GM10248 (cell line): ENCODE measurements at places on chromosomes 2 and 18.
A peak's percentile ranks its signal among the peaks of the same experiment; 100 is the strongest.

DNA sequence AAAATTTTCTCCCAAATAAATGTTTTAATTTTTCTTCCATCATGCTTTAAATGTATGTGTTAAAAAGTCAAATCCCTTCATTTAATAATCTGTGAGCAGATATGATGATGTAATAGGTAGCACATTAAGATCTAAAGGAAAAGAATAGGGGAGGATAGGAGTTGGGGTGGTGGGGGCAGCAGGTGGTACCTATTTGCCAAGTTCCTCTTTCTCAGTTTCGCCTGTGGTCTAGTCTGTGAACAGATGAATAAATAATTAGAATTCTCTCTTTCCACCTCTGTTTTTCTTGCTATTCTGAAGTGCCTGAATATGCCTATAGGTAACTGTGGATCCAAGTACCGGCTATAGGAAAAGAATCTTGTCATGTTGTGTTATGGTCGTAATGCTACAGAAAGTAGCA lies 152.5 kb downstream of the NRXN1 start:
- no peak for DNase-seq

- DNase-seq: no peak
Observed at GRCh38 chr2:228268301-228268700, 86.8 kb upstream of the SPHKAP start.

GRCh38 chr2:179938026-179938425 lies 69.1 kb downstream of the CWC22 start:
- DNase-seq: no peak

DNA sequence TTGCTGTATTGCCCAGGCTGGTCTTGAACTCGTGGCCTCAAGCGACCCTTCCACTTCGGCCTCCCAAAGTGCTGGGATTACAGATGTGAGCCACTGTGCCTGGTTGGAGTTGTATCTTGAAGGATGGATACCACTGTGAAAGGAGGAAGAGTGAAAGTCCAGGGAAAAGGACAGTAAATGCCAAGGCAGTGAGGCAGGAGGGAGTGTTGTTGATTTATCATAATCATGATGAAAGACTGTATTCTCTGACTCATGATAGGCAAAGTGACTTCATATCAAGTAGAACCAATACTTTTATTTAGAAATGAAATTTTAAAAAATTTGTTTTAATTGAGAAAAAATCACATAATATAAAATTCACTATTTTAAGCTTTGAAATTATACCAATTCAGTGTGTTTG lies 162.3 kb downstream of the ARHGAP28 start:
- DNase-seq: no peak

DNA sequence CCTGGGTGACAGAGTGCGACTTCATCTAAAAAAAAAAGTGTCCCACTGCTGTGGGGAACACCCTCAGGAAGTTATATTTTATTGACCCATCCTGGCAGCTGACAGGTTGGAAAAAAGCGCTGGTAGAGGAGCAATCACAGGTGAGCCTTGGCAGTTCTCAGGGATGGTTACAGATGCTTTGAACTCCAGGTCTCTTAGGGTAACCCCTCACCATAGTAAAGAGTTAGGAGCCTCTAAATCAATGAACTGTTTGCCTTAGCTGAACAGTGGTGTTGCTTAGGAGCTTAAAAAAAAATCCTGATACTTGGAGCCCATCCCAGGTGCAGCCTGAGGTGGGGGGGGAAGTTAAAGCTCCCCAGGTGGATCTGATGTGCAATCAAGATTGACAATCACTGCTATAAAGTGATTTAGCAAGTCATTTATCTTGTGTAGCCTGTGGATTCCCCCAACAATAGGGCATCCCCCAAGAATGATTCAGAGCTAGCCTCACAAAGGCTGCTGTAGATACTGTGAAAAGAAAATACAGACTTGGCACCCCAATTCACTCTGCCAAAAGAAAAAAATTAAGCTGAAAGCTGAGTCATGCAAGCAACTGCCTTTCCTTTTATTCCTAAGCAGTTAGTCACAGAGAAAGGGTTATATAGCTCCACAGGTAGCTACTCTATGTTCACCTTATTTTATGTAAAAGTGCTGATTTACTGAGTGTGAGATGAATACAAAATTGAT lies 14.8 kb downstream of the SLC16A14 start:
- DNase-seq: no peak

- DNase-seq: no peak
Observed at GRCh38 chr18:38362286-38362792, 796.7 kb upstream of the CELF4 start.

DNA sequence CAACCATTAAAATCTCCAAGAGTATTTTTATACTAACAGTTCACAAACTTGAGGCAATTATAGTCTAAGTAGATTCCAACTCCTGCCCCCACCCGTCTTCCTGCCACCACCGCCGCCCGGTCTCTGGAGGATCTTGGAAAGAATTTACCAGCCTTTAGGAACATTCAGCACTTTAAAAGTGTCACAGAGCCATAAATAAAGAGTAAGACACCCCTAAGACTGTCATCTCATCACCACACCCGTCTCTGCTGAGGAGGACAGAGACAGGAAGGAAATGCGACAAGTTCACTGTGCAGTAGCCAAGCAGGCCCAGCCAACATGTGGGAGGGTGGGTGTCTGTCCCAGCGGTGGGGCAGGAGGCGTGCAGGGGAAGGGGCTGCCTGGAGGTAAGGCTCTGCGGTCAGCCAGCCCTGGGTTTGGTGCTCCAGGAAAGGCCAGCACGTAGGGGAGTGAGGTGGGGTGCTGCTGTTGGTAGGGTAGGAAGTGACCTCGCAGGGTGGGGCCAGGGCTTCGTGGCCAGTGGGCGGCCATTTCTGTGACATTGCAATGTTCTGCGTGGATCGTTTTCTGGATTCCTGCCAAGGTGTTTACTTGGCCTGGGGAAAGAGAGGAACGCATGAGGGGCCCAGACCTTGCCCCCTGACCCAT lies 111.6 kb downstream of the FAM210A start:
- no peak for DNase-seq

DNA sequence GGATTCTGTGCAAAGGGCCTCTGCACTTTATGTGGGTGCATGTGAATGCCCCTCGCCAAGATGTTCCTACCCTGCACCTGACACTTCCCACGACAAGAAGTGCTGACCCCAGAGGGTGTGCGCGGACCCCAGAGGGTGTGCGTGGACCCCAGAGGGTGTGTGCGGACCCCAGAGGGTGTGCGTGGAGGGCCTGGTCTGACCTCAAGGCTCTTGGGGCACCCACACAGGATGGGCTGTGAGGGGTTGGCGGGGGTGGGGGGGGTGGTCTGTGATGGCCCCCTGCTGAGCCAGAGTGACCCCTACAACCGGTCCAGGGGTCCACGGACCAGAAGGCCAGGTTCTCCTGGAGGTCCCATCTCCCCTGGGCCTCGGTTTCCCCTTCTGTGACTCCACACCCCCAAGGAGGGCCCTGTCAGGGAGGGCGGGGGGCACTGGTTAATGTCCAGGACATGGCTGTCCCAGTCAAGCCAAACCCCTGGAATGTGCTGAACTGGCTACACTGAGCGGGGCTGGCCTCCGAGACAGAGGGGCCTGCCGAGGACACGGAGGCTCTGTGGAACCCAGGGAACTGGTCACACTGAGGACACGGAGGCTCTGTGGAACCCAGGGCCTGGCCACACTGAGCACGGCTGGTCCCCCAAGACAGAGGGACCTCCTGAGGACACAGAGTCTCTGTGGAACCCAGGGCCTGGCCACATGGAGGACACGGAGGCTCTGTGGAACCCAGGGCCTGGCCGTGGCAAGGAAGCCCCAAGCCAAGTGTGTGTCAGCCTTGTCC lies 3.1 kb downstream of the NEU4 start:
- DNase-seq: no peak

DNA sequence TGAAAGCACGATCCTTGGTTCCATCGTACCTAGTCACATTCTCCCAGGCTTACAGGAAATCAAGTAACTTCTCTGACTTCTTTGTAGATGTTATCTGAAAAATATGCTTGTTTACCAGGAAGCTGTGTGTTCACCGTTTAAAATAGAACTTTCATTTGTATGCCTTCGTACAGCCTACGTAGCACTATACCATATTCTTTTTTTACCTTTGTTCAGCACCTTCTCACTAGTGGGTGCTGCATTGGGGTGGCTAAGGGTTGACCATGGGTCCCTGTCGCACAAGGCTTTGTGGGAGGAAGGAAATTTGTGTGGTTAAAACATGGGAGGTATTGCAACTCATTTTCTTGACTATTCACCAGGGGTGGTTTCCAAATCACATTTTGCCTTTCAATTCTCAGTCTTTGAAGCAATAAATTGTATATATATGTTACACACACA lies 16.6 kb downstream of the MALT1 start:
- DNase-seq: peak; percentile 62

DNA sequence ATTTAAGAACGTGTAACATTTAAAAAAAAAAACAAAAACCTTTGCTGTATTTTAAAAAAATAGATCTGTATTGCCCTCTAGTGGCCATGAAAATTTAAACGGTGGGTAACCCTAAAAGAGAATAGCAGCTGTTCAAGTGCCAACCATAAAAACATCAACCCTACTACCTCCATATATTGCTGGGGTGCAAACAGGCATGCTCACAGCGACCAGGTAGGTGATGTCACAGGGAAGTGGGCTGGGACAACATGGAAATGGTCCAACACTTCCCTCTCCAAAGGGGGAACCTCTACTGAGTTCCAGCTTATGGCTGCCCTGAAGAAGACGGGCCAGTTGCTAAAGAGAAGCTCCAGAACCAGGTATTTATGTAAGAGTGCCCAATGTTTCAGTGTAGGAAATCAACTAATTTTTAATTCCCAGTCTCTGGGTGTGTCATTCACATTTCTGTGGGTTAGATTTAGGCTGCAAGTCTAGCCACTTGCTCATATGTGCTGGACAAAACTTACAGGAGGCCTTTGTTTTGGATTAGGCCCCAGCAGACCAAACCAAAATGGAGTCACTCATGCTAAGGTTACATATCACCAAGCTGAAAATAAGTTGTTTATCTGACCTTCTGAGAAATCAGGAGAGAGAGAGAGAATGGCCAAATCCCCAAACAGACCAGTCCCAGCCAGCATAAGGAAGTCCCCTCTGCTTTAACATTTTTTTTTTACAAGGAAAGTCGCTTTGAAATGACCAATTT lies 54.5 kb downstream of the SKA1 start:
- peak; percentile 38 for DNase-seq

DNA sequence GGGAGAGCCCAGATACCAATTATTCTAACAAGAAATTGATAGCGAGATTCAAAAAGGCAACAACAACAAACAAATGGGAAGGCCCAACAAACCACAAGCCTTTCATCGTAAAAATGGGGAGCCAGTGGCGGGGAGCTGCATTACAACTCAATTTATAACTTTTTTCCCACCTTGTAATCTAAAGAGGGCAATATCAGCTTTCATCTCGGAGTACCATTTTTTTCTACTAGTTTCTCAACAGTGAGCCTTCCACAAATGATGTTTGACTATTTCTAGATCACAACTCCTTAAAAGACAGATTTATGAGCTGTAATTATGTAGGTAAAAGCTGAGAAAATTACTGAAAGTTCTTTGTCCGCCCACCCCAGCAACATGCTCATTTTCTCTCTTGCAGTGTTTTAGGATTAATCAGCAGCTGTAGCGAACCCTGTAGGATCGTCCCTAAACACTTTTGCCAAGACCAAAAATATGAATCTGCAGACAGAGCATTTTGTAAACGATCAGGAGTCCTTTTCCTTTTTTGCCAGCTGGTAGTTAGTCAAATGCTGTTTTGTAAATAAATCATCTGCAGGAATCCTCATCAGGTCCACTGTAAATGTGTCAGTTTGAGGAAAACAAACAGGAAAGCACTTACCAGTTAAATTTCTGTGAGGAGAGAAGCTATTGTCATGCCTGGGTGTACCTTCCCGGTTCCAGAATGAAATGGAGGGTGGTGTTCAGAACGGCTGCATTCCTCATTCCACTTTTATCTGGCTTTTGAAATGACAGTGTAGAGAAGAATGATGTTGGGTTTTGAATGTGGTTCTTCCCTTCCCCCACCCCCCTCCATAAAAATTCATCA lies 53.2 kb downstream of the EEF1B2 start:
- DNase-seq: no peak

GRCh38 chr2:21658907-21659477 lies 535.2 kb downstream of the TDRD15 start:
- no peak for DNase-seq

DNA sequence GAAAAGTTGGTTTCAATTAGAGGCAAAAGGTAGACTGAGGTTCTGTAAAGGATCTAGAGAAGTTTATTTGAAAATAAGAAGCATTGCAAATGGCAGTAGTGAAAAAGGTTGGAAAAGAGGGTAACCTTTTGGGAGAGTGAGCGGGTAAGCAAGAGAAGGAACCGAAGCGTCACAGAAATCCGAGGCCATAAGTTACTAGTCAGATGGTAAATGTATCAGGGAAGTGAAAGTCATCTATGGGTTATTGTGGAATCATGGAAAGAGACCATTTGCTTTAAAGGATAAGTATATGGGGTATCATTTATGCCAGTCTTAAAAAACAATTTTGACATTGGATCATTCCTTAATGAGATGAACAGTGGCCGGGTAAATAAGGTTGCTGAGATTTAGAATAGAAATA lies 30.5 kb downstream of the EML4 start:
- DNase-seq: no peak

- no peak for DNase-seq
Observed at GRCh38 chr2:168798888-168799410, 3.5 kb upstream of the NOSTRIN start.
